ENCODE measurements at places on chromosomes 2 and 18. TPM values are rescaled to one million over a fixed set of nuclear protein-coding genes. Genes with fewer than 3 reads are reported as not detected.

DNA sequence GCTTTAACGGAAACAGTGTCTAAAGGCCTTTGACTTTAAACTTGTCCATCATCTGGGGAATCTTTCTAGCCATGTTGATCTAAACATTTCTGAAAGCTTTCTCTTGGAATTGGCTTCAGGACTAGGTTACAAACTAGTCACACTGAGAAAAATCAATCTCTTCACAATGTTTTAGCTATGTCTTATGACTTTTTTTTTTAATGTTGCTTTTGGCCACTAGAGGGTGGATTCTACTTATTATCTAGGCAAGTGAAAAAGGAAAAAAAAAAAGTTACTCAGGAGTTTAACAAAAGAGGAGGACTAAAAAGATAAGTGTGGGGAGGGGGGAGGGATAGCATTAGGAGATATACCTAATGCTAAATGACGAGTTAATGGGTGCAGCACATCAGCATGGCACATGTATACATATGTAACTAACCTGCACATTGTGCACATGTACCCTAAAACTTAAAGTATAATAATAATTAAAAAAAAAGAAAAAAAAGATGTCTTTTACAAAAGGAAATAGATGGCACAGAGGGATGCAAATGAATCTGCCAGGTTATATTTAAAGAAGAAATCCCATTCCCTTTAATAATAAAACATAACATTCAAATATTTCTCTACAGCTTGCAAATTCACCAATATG is 160.4 kb upstream of the PID1 start:
- no peak for DNase-seq
- H3K27ac ChIP-seq = no peak overlapping the region
- H3K36me3 ChIP-seq = no peaks in the 10 kb centered on the region
- no peaks in the 10 kb centered on the region for H3K4me1 ChIP-seq
- no peaks in the 10 kb centered on the region for H3K27me3 ChIP-seq
- no peak overlapping the region for H3K4me3 ChIP-seq

DNA sequence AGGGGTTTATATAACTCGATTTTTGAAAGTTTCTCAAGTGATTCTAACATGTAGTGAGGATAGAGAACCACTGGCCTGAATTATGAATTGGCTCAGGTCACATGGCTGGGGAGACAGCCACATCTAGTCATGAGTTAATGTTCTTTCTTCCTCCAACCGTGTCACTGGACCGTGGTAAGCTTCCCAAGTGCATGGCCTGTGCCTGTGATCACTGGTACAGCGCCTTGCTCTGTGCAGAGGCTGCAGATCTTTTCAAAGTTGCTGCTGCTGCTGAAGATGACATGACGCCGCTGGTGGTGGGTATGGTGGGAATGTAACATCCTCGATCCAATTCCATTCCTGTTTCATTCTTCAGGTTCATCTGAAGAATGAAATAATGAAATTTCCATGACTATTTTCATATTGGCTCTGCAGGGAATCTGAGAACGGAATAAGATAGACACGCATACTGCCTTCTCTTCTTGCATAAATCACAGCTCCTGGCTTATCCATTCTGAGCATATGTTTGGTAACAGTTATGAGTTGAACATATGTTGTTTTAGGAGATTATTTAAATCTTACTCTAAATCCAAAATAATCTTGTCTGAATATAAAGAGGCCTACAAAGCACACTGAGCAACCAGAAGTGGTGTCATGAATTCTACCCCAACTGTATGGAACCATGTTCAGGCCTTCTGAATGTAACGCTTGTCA is 100.5 kb upstream of the THSD7B start:
- H3K27me3 ChIP-seq = peaks cover 2% of the 10 kb centered on the region
- DNase-seq = no peak
- no peak overlapping the region for H3K27ac ChIP-seq
- no peaks in the 10 kb centered on the region for H3K36me3 ChIP-seq
- H3K4me3 ChIP-seq = no peak overlapping the region
- H3K4me1 ChIP-seq = no peaks in the 10 kb centered on the region

DNA sequence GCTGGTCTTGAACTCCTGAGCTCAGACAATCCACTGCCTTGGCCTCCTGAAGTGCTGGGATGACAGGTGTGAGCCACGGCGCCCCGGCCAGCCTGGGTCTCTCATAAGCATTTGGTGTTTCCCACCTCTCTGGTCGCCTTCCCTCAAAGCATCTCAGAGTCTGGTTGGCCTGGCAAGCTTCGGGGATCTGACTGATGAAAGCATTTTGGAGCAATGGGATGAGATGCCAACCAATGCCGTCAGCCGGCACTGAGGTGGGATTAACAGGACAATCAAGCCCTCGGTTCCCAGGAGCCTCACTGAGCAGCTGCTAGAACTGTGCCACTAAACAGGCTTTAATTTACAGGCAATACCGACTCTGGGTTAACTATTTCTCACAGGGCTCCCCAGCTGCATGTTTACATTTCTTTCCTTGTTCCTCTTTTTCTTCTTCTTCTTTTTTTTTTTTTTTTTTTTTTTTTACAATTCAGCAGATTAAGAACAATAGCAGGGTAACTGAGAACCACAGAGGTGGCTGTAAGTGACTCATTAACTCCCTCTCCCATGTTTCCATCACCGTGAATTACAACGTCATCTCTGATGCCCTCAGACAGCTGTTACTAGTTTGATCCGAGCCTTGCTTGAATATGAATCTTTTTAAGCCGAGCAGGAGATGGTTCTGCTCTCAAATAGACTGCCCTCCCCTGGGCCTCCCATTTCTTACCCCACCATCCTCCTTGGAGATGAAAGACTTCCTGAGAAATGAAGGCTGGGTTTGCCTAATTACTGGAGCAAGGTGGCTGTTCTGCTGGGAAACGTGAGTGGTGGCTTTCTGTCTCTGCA is 37.9 kb downstream of the ODC1 start:
- peaks cover 36% of the 10 kb centered on the region for H3K4me1 ChIP-seq
- DNase-seq = no peak
- no peak overlapping the region for H3K4me3 ChIP-seq
- H3K36me3 ChIP-seq = peaks cover 7% of the 10 kb centered on the region
- H3K27ac ChIP-seq = no peak overlapping the region

DNA sequence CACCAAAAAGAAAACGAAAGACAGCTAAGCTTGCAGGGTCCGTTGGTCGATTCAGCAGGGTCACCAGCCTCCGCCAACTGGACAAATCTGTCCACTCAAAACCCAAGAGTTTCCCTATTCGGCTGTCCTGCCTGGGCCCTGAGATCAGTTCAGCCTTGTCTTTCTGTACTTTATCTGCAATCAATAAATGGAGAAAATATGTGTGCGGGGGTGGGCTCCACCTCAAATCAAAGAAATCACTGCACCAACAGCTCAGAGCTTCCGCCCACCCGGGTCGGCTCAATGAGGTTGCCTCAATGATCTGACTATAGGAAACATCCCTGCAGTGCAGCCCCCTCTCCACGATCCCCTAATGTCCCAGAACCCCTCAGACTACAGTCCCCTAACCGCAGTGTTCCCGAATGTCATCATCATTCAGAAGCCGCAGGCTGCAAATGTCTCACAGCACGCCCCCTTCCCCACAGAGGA is 447 bp downstream of the GGCX start:
- H3K36me3 ChIP-seq = peaks cover 8% of the 10 kb centered on the region
- peaks cover 36% of the 10 kb centered on the region for H3K4me1 ChIP-seq
- no peaks in the 10 kb centered on the region for H3K27me3 ChIP-seq
- peak overlapping the region; percentile 87 for H3K4me3 ChIP-seq
- H3K27ac ChIP-seq = peak overlapping the region; percentile 90
- DNase-seq = no peak

GRCh38 chr18:29418136-29418535 is 1241.2 kb upstream of the CDH2 start:
- H3K4me3 ChIP-seq = no peak overlapping the region
- no peak for DNase-seq
- no peak overlapping the region for H3K27ac ChIP-seq
- H3K4me1 ChIP-seq = no peaks in the 10 kb centered on the region

Gene FANCL
- total RNA-seq = 15.5 TPM

Data from activated CD4-positive, alpha-beta memory T cell treated with anti-CD3 and anti-CD28 coated beads, Interleukin-2, amount 10 ng/mL, durations not matched to agents 7 days and 5 days (primary cell).